ENCODE measurements at places on chromosomes 7 and 10. TPM values are rescaled to one million over a fixed set of nuclear protein-coding genes. Genes with fewer than 3 reads are reported as not detected.

- no peak overlapping the region for H3K27ac ChIP-seq
- H3K4me1 ChIP-seq: no peaks in the 10 kb centered on the region
- H3K36me3 ChIP-seq: no peaks in the 10 kb centered on the region
- no peak overlapping the region for H3K4me3 ChIP-seq
- ATAC-seq: no peak
- peaks cover 3% of the 10 kb centered on the region for H3K27me3 ChIP-seq
These were observed 51.3 kb upstream of the WDR11 start for GRCh38 chr10:120799849-120800248.

DNA sequence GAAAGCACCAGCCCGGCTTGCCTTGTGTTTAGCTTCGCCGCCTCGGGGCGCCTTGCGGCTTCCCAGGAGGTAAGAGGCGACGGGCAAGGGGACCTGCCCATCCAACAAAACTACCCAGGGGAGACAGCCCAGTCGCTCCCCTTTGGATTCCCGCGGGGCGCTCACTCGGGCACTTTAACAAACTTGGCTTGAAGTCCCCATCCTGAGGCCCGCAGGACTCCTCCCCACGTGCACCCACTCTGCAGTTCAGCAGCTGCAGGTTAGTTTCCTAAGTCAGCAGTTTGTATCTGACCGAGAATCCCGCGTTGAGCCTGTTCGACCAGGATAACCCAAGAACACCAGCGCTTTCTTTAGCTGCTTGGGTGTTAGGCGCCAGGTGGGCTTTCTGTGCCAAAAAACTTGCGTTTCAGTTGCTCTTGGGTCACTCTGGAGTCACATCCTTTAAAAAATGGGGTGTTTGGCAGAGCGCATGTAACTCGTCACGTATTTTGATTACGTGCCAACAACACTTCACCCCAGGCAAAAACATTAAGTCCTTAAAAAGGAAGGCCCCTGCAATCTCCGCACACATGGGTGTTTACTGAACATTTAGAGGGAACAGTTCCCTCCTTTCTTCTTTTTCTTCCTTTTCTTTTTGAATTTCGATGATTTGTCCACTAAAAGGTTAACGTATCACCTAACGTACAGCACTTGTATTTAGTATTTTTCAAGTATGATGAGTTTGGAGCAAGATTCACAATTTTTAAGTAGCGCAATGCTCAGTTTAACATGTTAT is 876 bp downstream of the DNAH11 start:
- H3K27me3 ChIP-seq: peaks cover 60% of the 10 kb centered on the region
- H3K4me3 ChIP-seq: peak overlapping the region; percentile 56
- ATAC-seq: peak; percentile 50
- H3K36me3 ChIP-seq: no peaks in the 10 kb centered on the region
- no peak overlapping the region for H3K27ac ChIP-seq
- no peaks in the 10 kb centered on the region for H3K4me1 ChIP-seq

DNA sequence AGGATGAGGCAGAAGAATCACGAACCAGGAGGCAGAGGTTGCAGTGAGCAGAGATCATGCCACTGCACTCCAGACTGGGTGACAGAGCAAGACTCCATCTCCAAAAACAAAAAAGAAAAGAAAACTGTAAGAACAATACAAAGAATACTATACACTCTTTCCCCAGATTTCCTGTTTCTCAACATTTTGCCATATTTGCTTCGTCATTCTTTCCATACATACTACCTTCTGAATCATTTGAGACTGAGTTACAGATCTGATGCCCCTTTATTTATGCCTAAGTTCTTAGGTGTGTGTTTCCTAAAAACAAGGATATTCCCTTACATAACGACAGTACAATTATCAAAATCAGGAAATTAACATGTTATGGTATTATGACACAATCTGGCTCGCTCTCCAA is 168.4 kb upstream of the CELF2 start:
- H3K27ac ChIP-seq: no peak overlapping the region
- H3K4me1 ChIP-seq: no peaks in the 10 kb centered on the region
- H3K4me3 ChIP-seq: no peak overlapping the region
- H3K27me3 ChIP-seq: peaks cover 36% of the 10 kb centered on the region

- peaks cover 19% of the 10 kb centered on the region for H3K4me1 ChIP-seq
- H3K27me3 ChIP-seq: no peaks in the 10 kb centered on the region
- H3K36me3 ChIP-seq: no peaks in the 10 kb centered on the region
These were observed 173.9 kb downstream of the USP6NL start for GRCh38 chr10:11437391-11438142.

The CTAGE4 gene
- 1.1 TPM for total RNA-seq

The KCNH2 gene
- 0.77 TPM for total RNA-seq

The ADIRF gene
- total RNA-seq: not detected

The NXPH1 gene
- not detected for total RNA-seq

The CDK1 gene
- 110 TPM for total RNA-seq

The GDF2 gene
- not detected for total RNA-seq

The FAM25C gene
- total RNA-seq: not detected

Measured in activated T-helper 17 cell treated with anti-CD3 and anti-CD28 coated beads, Interleukin-2, amount 50 U/mL, for 72 hours (primary cell).